ENCODE measurements at places on chromosomes 12 and 14.

DNA sequence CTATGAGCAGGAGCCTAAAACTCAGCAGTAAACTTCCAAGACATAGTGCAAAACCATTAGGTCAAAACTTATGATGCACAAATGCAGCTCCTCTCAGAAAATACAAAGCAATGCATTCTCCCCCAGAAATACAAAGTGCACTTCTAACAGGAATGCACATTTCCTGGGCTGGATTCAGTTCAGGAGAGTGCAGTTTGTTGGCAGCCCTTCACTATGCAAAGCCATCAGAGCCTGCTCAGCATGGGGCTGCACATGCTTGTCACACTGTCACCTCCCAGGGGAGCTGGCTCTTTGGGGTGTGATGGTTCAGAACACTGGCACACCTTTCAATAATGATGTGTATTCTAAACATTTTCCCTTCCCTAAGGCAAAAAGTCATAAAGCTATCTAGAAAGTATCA lies 110.4 kb downstream of the KCNK10 start:
- no peaks in the 10 kb centered on the region for H3K36me3 ChIP-seq
- no peaks in the 10 kb centered on the region for H3K27me3 ChIP-seq

GRCh38 chr12:57001448-57001906 lies 4.9 kb downstream of the ZBTB39 start:
- H3K4me3 ChIP-seq = no peak overlapping the region
- H3K4me1 ChIP-seq = peaks cover 6% of the 10 kb centered on the region
- peak; percentile 97 for DNase-seq
- no peak overlapping the region for H3K27ac ChIP-seq
- no peaks in the 10 kb centered on the region for H3K27me3 ChIP-seq

- H3K27me3 ChIP-seq = no peaks in the 10 kb centered on the region
- DNase-seq = no peak
- no peak overlapping the region for H3K27ac ChIP-seq
- H3K36me3 ChIP-seq = no peaks in the 10 kb centered on the region
Measured at GRCh38 chr12:130847112-130847511, 8.1 kb upstream of the STX2 start.

GRCh38 chr14:36226164-36226563 lies 49.6 kb upstream of the PTCSC3 start:
- DNase-seq = no peak
- no peaks in the 10 kb centered on the region for H3K36me3 ChIP-seq
- no peak overlapping the region for H3K27ac ChIP-seq
- no peak overlapping the region for H3K4me3 ChIP-seq

- H3K27ac ChIP-seq = no peak overlapping the region
- no peak for DNase-seq
- H3K36me3 ChIP-seq = no peaks in the 10 kb centered on the region
- no peak overlapping the region for H3K4me3 ChIP-seq
- no peaks in the 10 kb centered on the region for H3K27me3 ChIP-seq
Measured at GRCh38 chr12:116474331-116474730, 84.8 kb upstream of the MAP1LC3B2 start.

DNA sequence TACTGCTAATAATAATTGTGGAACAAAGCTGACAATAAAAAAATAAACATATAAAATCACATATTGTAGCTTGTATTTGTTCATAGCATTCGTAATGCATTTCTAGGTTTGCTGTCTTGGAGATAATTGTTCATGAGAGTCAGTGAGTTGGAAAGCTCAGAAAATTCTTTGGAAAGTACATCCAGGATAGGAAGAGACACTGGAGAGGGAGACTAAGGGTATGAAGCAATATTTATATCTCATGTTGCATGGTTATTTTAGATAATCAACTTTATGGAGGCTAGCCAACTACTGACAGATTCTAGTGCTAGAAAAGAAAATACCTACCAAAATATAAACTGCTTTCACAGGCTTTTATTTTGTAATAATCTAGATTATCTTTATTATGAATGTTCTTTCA lies 1095.2 kb downstream of the FSCB start:
- no peak overlapping the region for H3K4me3 ChIP-seq
- H3K4me1 ChIP-seq = no peaks in the 10 kb centered on the region
- H3K27me3 ChIP-seq = no peaks in the 10 kb centered on the region

DNA sequence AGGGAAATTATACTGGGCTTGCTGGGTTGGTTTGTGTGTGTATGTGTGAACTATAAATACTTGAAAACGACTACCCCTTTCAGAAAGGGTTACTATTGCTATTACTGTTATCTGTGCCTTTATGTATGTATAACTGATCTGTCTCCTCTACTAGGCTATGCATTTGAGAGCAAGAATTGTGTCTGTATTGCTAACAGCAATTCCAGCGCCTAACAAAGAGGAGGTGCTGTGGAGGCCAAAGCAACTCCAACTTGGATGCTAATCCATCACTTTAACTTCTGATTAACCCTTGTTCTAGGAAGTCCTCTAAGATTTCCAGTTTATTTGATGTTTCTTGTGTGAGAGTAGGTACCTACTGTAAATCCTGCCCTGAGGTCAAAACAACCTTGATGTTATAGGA lies 313.9 kb downstream of the PCNX1 start:
- H3K4me1 ChIP-seq = peaks cover 4% of the 10 kb centered on the region
- no peak overlapping the region for H3K27ac ChIP-seq
- H3K4me3 ChIP-seq = no peak overlapping the region
- no peaks in the 10 kb centered on the region for H3K36me3 ChIP-seq
- no peak for DNase-seq

GRCh38 chr14:105531894-105532623 lies 5.7 kb downstream of the TMEM121 start:
- DNase-seq = no peak
- H3K4me1 ChIP-seq = no peaks in the 10 kb centered on the region
- H3K27ac ChIP-seq = no peak overlapping the region
- peaks cover 16% of the 10 kb centered on the region for H3K27me3 ChIP-seq

Measured in endodermal cell (in vitro differentiated cells).